T-helper 2 cell (primary cell): ENCODE measurements at places on chromosomes 7 and 10.

DNA sequence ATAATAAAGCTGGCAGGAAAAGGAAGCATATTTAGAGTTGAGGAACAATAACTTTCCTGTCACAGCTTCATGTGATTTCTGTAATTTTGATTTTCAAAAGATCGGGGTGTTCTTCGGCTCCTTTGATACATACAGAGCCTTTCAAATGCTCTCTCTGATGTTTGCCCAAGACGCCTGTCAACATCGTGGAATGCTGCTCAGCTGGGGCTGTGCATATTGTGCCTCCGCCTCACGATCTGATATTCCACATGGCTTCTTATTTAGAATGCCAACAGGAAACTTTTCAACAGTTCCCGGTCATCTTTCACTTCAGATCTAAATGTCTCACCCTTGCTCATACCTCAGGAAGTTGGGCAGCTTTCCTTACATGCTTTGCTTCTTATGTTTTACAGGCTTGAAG, 7.3 kb downstream of the NPY start:
- no peak for DNase-seq

GRCh38 chr10:79063071-79063491, 5.7 kb upstream of the ZMIZ1 start:
- no peak for DNase-seq

DNA sequence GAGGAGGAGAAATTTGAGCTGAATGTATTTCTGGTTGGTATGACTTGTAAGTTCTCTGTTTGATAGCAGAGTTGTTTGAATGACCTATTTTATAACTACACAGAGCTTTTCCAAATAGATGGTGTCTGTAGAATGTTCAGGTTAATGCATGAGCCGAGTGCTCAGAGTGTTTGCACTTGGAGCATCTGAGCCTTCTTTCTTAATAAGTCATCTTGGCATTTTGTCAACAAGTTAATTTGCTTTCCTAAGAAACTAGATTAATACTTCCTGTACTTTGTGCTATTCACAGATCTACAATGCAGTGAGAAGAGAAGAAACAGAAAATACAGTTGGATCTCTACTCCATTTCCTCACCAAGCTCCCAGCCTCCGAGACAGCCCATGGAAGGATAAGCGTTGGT, 138.2 kb downstream of the PLCE1 start:
- no peak for DNase-seq

- DNase-seq, result no peak
Observed at GRCh38 chr7:106071356-106071998, 40.6 kb downstream of the SYPL1 start.

GRCh38 chr7:32948202-32948601, 9.0 kb upstream of the FKBP9 start:
- no peak for DNase-seq

- no peak for DNase-seq
Observed at GRCh38 chr7:7959979-7960670, 8.5 kb upstream of the GLCCI1 start.

- no peak for DNase-seq
Observed at GRCh38 chr10:14815681-14816080, 22.2 kb downstream of the CDNF start.

DNA sequence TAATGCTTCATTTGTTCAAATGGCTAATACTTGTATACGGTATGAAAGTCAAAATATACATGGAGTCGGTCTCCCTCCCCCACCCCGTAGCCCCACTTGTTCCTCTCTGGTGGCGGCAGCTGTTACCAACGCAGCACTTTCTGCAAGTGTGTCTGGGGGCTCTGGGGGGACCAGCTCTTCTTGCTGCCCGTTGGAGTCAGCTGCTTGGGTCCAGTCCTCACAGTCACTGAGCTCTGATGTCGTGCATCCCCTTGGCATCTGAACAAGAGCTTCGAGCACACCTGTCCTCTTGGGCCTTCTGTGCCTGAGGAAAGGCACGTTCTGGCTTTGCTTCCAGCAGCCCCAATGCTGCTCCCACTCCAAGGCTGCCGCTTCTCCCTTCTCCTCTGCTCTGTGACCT, 493.1 kb downstream of the PLXNA4 start:
- no peak for DNase-seq

DNA sequence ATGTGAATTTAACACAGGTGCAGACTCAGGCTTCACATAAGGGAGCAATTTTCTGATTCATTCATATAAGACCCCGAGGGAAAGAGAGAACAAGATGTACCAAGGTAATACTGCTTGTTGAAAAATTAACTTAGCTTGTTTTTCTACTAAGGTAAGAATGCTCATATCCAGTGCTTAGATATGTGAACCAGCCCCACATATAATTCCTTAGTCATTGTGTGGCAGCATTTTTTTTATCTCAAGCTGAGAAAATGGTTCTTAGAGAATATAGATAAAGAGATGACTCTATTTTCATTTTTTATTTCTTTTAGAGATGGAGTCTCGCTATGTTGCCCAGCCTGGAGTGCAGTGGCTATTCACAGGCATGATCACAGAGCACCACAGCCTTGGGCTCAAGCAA, 121.8 kb upstream of the SEM1 start:
- DNase-seq, result no peak

- DNase-seq, result no peak
Observed at GRCh38 chr10:97222326-97222961, 36.7 kb upstream of the SLIT1 start.

GRCh38 chr7:107725138-107725740, 18.7 kb upstream of the CBLL1 start:
- DNase-seq, result peak; percentile 62

DNA sequence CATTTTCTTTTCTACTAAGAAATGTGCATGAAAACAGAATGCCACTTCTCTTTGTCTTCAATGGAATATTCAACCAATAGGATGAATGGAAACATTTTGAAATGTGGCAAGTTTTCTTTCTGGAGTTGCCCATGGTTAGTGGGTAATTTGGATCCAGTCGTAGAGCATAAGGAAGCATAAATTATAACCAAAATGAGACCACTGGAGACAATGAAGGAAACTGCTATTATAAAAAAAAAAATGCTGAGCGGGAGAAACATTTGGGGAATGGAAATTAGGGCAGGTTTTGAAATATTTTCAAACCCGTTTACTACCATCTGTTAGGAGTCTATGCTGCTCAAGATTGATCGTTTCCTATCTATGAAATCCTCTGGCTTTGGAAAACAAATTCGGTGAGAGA, 182.9 kb upstream of the PRKCQ start:
- no peak for DNase-seq

GRCh38 chr10:119231654-119232053, 24.3 kb downstream of the GRK5 start:
- DNase-seq, result no peak

DNA sequence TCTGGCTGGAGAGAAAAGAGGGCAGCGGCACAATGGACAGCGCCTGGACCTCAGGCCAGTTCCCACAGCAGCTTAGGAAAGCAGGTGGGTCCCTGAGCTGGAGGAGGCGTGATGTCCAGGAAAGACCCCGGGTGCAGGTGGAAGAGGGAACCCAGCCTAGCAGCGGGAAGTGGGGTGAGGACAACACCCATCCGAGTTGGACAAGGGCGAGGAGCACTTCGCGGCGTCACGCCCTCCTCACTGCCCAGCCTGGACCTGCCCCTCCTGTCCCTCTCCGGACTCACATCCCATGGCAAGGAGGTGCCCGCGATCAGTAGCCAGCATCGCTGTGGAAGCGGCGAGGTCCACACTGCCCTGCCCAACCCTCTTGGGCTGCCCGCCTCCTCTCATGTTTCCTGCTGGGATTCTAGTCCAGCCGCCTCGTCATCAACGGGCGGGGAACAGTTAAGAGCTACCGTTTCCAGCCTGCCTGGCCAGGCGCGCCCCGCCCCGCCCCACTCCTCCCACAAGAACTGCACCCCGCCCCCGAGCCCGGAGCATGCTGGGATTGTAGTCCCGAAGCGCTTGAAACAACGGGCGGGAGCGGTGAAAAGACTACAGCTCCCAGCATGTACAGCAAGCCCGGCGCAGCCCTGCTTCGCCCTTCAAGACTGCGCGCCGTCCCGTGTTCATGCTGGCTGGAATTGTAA, 930.6 kb upstream of the ZNF722 start:
- DNase-seq, result no peak

DNA sequence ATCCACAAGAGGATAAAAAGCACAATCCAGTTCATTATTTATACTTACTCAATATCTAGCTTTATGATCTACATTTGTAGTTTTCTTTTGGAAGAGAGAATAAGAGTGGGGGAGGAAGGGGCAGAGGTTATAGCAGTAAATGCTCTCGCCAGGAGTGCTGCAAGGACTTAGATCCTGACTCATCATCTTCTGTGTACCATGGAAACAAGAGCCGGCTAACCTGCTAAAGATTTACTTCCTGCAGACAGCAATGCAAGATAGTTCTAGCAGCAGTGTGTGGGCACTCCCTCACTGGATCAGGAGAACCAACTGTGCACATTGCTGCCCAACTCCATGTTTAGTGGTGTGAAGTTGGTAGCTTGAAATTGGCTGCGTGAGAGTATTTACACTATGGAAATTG, 47.7 kb upstream of the TRIL start:
- DNase-seq, result no peak

- DNase-seq, result no peak
Observed at GRCh38 chr10:122459561-122460273, 1.6 kb upstream of the HTRA1 start.

GRCh38 chr10:73887294-73888039, 13.1 kb upstream of the CAMK2G start:
- DNase-seq, result no peak

GRCh38 chr7:4733936-4734528, 41.4 kb upstream of the AP5Z1 start:
- DNase-seq, result no peak

GRCh38 chr10:87550741-87551140, 46.0 kb downstream of the MINPP1 start:
- DNase-seq, result no peak

- no peak for DNase-seq
Observed at GRCh38 chr7:149498811-149499210, 1.2 kb upstream of the ZNF746 start.

GRCh38 chr7:15963206-15963605, 276.7 kb upstream of the MEOX2 start:
- no peak for DNase-seq

- no peak for DNase-seq
Observed at GRCh38 chr10:86041116-86041515, 325.5 kb downstream of the GRID1 start.

DNA sequence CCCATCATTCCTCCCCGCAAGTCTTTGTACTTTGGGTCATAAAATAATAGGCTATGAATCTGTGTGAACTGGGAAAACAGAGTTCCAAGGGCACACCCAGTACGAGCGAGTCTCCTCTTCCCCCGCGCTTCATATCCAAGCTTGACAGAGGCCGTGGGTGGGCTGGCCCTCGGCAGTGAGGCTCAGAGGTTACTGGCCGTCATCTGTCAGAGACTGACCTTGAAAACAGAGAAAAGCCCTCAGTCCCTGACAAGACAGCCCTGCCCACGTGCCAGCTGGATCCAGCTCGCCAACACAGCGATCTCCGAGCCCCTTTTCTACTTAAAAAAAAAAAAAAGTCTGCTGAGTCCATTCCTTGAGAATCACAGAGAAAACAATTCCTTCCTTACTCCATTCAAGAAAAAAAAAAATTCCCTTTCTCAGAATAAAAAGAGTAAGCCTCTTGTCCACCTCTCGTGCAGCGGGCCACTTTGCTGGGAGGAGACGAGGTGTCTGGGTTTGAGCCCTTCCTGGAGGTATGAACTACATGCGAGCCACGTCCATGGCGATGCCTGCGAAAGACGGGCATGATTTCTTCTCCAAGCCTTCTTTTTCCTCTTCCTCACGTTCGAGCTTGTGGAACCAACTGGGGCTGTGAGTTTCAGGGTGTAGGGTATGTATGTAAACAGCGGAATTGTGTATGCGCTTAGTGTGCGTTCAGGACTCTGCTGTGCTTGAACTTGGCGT, 744 bp upstream of the BICC1 start:
- DNase-seq, result no peak

- DNase-seq, result no peak
Observed at GRCh38 chr7:105399043-105399725, 10.5 kb upstream of the SRPK2 start.

DNA sequence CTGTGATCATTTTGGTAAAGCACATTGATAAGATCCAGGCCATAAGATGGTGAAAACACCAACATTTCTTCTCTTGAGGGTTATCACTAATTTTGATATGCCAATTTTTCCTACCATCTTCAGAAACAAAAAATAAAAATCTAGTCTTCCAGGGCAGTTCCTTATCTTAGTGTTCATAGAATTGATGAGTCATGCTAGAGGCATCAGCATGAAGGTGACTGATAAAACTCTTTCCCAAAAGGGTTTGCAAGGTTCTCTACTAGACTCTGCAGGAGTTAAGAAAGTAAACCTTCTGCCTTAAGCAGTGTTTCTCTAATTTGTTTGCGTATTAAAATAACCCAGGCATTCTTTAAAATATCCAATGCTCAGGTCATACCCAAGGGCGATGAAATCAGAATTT, 483.1 kb upstream of the CNTNAP2 start:
- DNase-seq, result no peak

GRCh38 chr10:71713135-71714030, 6.2 kb downstream of the C10orf105 start:
- DNase-seq, result no peak

- DNase-seq, result no peak
Observed at GRCh38 chr10:51291961-51292360, 217.7 kb downstream of the PRKG1 start.

DNA sequence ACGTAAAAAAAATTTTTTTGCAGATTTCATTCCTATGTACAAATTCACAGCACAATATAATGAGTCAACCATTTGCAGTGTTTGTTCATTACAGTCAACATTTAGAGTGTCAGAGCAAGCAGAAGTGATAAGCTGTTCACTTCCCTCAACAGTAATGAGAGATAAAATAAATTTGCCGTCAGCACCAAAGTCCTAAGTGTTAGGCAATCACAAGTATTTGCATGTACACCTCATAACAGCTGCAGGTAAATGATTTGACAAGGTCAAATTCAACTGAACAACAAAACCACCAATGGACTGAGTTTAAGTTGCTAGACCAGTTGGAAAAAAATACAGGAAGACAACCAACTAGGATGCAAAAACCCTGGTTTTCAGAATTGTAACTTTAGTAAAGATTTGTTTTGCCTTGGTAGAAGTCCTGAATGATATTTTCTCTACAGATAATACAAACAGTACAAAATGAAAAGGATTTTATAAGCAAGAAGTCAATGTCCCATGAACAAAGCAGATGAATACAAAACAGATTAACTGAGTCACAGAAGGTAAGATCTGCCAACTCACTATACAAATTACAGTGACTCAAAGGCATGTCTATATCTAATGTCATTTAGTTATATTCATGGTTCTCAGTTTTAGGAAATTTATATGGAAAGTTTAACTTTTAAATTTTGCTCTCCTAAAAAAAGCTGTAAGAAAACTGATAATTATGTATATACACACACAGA, 10.4 kb downstream of the RAPGEF5 start:
- no peak for DNase-seq

DNA sequence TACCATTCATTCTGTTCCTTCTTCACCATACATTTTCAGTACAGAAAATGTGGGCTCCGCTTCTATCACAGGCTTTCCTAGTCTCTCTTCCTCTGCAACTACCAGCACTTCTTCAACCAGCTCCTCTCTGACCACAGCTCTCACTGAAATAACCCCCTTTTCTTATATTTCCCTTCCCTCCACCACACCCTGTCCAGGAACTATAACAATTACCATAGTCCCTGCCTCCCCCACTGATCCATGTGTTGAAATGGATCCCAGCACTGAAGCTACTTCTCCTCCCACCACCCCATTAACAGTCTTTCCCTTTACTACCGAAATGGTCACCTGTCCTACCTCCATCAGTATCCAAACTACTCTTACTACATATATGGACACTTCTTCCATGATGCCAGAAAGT, 9.5 kb upstream of the MUC12 start:
- no peak for DNase-seq
